ENCODE measurements at places on chromosomes 5 and 9.

DNA sequence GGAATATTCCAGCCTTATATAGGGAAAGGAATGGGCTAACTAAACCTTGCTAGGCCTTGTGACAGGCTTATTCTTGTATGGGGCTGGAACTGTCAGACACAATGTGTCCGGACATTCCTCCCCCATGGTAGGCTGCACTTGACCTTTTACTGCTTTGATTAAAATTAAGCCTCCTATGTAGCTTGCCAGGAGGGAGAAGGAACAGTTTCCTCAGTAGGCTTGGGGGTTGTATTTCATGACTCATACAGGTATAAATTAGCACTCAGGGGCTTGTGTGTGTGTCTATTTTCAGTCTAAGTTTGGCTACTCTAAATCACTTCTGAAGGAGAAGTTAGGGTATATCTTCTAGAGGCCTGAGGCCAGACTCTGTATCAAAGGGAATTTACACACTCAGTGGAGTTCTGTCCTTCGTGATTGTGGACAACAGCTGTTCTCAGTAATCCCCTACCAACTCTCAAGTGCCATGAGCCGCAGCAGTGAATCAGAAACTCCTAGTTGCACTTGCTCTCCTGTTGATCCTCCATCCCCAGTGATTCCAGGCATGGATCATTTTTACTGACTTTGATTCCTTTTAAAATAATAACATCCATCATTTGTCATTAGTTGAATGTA, 16.4 kb downstream of the ADAMTS16 start:
- peaks cover 3% of the 10 kb centered on the region for H3K4me1 ChIP-seq
- no peaks in the 10 kb centered on the region for H3K36me3 ChIP-seq
- no peaks in the 10 kb centered on the region for H3K27me3 ChIP-seq
- no peak for DNase-seq

GRCh38 chr9:105291422-105291859, 47.0 kb downstream of the SLC44A1 start:
- H3K36me3 ChIP-seq = no peaks in the 10 kb centered on the region
- peaks cover 5% of the 10 kb centered on the region for H3K27me3 ChIP-seq
- H3K4me3 ChIP-seq = no peak overlapping the region

DNA sequence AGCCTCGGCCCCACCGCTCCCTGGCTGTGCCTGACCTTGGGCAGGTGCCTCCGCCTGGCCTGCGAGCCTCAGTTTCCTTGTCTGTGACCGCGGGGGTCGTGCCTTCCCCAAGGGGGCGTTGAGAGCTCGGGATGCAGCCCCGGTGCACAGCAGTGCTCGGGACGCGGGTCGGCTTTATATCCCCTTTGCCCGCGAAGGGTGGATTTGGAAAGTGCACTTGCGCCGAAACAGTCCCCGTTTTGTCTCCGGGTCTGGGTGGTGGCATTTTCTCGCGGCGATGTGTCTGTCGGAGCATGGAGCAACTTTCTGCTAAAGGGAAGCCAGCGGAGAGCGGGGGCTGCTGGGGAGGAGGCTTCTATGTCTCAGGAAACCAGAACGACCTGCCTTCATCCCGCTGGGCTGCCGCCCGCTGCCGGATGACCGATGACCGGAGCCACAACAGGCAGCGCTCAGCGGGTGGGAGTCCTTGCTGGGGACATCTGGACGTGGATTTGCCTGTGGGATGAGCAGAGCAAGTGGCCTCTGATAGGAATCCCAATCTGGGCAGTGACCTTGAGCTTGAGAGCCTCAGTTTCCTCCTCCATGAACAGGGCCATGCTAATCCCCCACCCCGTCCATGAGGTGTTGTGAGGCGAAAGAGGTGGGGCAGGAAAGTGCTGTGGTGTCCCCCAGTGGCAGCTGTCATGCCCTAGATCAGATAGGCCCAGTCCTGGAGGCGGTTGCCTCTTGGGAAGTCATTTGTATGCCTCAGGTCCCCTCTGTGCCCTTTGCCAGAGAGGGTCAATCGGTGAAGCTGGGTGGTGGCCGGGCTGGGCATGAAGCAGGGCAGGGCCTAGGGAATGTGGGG, 651 bp downstream of the HRH2 start:
- peaks cover 72% of the 10 kb centered on the region for H3K4me1 ChIP-seq
- H3K36me3 ChIP-seq = peaks cover 26% of the 10 kb centered on the region
- peak; percentile 52 for DNase-seq
- no peaks in the 10 kb centered on the region for H3K27me3 ChIP-seq
- peak overlapping the region; percentile 94 for H3K4me3 ChIP-seq

DNA sequence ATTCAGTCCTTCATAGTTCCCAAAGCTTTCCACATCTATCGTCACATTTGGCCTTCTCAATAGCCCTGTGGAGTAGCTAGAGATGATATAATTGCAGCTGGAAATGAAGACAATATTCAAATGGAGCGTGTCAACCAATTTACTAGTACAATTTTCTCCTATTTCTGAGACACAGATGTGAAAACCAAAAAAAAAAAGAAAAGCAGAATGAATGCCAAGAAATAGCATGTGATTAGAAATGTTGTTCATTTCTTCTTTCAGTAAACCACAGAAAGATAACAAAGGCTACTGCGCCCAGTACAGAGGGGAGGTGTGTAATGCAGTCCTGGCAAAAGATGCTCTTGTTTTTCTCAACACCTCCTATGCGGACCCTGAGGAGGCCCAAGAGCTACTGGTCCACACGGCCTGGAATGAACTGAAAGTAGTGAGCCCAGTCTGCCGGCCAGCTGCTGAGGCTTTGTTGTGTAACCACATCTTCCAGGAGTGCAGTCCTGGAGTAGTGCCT, 99.0 kb downstream of the MUSK start:
- no peaks in the 10 kb centered on the region for H3K36me3 ChIP-seq
- H3K27me3 ChIP-seq = no peaks in the 10 kb centered on the region
- no peak overlapping the region for H3K27ac ChIP-seq
- H3K4me1 ChIP-seq = no peaks in the 10 kb centered on the region

GRCh38 chr9:123775289-123776284, 154.3 kb downstream of the DENND1A start:
- H3K4me3 ChIP-seq = no peak overlapping the region
- H3K4me1 ChIP-seq = peaks cover 7% of the 10 kb centered on the region
- DNase-seq = no peak

GRCh38 chr5:82753374-82753773, 323.8 kb downstream of the TMEM167A start:
- peaks cover 12% of the 10 kb centered on the region for H3K4me1 ChIP-seq
- no peak for DNase-seq
- H3K27ac ChIP-seq = no peak overlapping the region
- H3K4me3 ChIP-seq = no peak overlapping the region

- peaks cover 27% of the 10 kb centered on the region for H3K36me3 ChIP-seq
- no peak overlapping the region for H3K4me3 ChIP-seq
- no peak for DNase-seq
- no peaks in the 10 kb centered on the region for H3K4me1 ChIP-seq
Observed at GRCh38 chr5:71633255-71634155, 46.4 kb downstream of the MCCC2 start.

- H3K4me1 ChIP-seq = peaks cover 46% of the 10 kb centered on the region
- no peak overlapping the region for H3K4me3 ChIP-seq
- H3K27ac ChIP-seq = no peak overlapping the region
- no peak for DNase-seq
- H3K27me3 ChIP-seq = no peaks in the 10 kb centered on the region
- H3K36me3 ChIP-seq = peaks cover 39% of the 10 kb centered on the region
Observed at GRCh38 chr5:35881758-35882157, 25.1 kb downstream of the IL7R start.

- no peak for DNase-seq
- no peaks in the 10 kb centered on the region for H3K27me3 ChIP-seq
- H3K27ac ChIP-seq = no peak overlapping the region
- H3K36me3 ChIP-seq = no peaks in the 10 kb centered on the region
Observed at GRCh38 chr9:10041726-10042229, 571.0 kb downstream of the PTPRD start.

GRCh38 chr9:101094686-101095085, 66.2 kb downstream of the PLPPR1 start:
- H3K36me3 ChIP-seq = no peaks in the 10 kb centered on the region
- H3K4me1 ChIP-seq = no peaks in the 10 kb centered on the region
- H3K27ac ChIP-seq = no peak overlapping the region
- no peaks in the 10 kb centered on the region for H3K27me3 ChIP-seq
- no peak for DNase-seq

Data from activated naive CD8-positive, alpha-beta T cell treated with anti-CD3 and anti-CD28 coated beads, Interleukin-2, amount 10 ng/mL, durations not matched to agents 7 days and 5 days (primary cell).